K562 (cell line): ENCODE measurements at places on chromosomes 6 and 20. TPM values are rescaled to one million over a fixed set of nuclear protein-coding genes. Genes with fewer than 3 reads are reported as not detected.
A peak's percentile ranks its signal among the peaks of the same experiment; 100 is the strongest.

DNA sequence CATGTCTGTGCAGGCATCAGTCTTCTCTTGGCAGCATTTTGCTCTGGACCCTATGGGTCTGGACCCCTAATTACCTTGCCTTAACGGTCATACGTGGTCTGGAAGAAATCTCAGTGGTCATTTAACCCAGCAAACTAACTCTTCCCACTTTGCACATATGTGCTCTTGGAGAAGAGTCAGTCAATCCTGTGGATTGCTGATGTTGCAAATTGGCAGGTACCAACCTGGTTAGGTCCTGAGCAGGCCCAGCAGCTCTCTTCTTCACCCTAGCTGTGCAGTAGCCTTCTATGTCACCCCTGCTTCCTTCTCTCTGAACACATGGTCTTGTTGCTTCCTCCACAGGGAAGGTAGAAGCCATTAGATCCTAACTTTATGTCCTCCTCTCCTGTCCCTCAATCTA lies 1.6 kb downstream of the CEP43 start:
- DNase-seq, result no peak

DNA sequence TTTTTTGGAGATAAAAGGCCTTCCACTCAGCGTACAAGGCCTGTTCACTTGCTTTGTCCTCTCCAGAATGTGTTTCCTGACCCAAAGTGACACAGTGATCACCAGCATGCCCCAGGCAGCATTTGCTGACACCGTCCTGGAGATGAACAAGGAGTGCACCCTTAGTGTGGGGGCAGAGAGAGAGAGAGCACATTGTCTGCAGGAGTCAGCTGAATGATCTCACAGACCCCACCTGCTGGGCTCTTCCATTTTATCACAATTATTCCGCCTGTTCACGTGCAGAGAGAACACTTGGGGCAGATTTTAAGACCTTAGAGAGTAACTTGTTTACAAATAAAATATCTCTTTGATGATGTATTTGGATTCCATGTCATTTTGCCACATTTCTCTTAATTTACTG lies 22.4 kb upstream of the MAS1L start:
- no peak for DNase-seq

- DNase-seq, result no peak
These were observed 222.1 kb downstream of the LAMA2 start for GRCh38 chr6:129105035-129105434.

GRCh38 chr6:10453596-10453995 lies 38.7 kb upstream of the TFAP2A start:
- DNase-seq, result no peak

DNA sequence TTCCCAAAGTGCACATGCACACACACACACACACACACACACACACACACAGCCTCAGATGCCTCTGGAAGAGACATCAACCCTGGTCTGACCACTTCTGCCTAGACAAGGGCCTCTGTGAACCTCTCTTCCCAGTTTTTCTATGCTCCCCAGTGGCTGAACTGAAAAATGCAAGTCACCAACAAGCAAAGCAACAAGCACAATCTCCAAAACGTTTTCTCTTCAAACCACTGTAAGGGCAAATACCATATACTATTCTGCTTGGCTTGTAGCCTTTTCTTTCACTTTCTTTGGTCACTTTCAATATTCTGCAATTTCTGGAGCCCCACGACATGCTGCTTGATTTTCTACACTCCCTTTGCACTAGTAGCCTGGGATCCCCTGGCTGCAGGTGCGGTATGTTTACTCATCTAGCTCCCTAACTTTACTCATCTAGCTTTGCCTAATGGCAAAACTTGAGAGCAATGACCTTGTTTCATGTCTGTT lies 121.4 kb upstream of the DST start:
- DNase-seq, result no peak

- no peak for DNase-seq
These were observed 48.7 kb downstream of the MAP7 start for GRCh38 chr6:136501514-136501913.

GRCh38 chr6:5930143-5930770 lies 76.5 kb downstream of the NRN1 start:
- no peak for DNase-seq

DNA sequence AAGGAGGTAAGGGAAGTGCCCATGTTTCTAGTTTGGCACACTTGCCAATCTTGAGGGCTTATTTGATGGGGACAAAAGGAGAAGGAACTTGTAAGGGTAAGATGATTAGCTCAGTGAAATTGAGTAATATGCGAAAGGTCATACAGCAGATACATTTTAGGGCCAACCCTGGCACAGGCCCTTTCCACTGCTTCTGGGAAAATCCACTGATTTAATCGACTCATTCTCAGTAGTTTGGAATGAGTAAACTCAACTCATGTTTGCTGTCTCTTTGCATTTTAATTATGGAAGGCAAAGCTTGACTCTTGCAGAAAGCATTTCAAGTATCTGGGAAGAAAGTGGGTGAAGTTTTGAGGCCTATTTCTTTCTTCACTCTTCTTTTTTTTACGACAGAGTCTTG lies 20.0 kb downstream of the PHF20 start:
- no peak for DNase-seq

DNA sequence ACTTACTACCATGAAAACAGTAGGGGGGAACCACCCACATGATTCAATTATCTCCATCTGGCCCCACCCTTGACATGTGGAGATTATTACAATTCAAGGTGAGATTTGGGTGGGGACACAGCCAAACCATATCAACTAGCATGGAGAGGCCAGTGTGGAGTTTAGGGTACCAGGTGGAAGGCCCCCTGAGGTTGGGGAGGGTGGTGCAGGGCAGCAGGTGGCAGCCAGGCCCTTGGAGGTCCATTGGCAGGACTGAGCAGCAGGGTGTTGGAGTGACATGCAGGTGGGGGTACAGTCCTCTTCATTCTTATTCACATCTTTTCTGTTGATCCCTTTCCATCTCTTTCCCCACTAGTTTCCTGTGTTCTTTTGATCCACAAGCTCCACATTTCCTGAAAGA lies 42.9 kb downstream of the PHACTR3 start:
- DNase-seq, result no peak

DNA sequence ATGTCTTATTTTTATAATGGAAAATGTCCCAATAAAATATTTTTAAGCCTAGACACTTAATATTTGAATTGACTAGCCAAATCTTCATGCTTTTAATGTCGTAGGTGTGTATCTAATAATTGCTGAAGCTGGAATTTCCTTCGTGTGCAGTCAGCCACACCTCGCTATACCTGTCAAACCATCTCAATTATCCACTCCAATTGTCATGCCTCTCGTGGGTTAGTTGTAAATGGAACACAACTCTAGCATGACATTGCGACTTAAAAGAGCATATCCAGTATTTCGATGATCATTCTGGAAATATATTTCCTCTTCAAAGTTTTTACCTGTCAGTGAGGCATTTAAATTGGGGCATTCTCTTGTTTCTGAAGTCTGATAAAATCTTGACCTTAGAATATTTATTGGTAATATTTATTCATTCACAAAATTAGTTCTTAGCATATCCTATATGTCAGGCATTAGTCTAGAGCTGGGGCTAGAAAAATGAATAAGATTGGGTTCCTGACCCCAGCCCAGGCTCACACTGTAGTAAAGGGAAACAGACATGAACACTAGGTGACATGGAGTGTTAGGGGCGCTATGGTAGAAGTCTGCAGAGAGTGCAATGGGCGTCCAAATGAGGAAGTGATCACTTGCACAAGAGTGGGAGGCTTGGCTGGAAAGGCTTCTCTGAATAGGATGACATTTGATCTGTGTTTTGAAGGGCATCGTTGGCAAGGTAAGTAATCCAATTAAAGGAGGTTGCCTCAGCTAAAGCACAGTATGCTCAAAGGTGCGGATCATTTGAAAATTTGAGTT lies 11.0 kb upstream of the CFAP206 start:
- DNase-seq, result no peak

GRCh38 chr20:38986663-38987062 lies 24.5 kb downstream of the DHX35 start:
- DNase-seq, result no peak

GRCh38 chr20:35281506-35282101 lies 3.0 kb downstream of the EIF6 start:
- DNase-seq, result no peak

DNA sequence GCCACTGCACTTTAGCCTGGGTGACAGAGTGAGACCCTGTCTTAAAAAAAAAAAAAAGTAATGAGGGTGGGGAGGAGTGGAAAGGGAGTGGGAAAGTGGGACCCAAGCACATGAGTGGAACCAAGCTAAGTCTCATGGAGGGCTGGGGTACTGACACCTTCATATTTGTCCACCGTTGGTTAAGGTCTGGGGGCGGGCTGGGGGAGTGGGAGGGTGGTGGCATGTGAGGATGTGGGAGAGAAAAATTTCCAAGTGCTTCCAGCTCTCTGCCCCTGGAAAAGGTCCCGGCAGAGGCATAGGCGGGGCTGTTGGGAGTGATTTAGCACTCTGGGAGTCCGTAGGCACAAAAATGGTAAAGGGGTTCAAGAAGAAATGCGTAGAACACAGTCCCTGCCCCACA lies 6.1 kb downstream of the PSORS1C2 start:
- no peak for DNase-seq

GRCh38 chr6:80020381-80021120 lies 16.1 kb downstream of the TTK start:
- no peak for DNase-seq

- peak; percentile 85 for DNase-seq
These were observed 31.2 kb upstream of the MAPK13 start for GRCh38 chr6:36098920-36099647.

OPRM1 gene
- not detected in 2 replicates for total RNA-seq

POU3F2 gene
- total RNA-seq, result 0.29 and 0.44 TPM in 2 replicates

MROH8 gene
- 0.78 and 0.85 TPM in 2 replicates for total RNA-seq

SAMD10 gene
- total RNA-seq, result 12.1 and 15.2 TPM in 2 replicates

ETV7 gene
- 0.16 and 0.22 TPM in 2 replicates for total RNA-seq

PACSIN1 gene
- total RNA-seq, result 0.98 and 1.7 TPM in 2 replicates

EPHA7 gene
- not detected in 2 replicates for total RNA-seq
